Activated T-cell treated with anti-CD3 and anti-CD28 coated beads, Interleukin-2, amount 50 U/mL, for 72 hours (primary cell): ENCODE measurements at places on chromosomes 6 and 20.
A peak's percentile ranks its signal among the peaks of the same experiment; 100 is the strongest.

DNA sequence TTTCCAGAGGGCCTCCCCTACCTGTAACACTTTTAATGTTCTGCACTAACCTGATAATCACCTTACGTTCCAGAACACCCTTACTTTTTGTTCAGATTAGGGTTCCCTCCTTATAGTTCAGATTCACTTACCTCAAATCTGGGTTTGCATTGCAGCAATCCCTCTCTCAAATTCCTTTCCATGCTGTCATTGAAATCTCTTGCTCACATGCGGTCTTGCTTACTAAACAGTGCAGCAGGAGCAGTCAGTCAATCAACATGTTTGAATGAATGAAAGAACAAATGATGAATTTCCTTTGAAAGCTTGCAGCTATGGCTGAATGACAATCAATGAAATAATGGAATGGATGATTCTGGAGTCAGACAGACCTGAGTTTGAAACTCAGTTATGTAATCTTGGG lies 200.1 kb downstream of the HIVEP2 start:
- no peaks in the 10 kb centered on the region for H3K36me3 ChIP-seq
- DNase-seq: no peak
- H3K27me3 ChIP-seq: no peaks in the 10 kb centered on the region
- no peak overlapping the region for H3K27ac ChIP-seq

GRCh38 chr6:162625846-162626540 lies 101.6 kb downstream of the PRKN start:
- H3K27ac ChIP-seq: no peak overlapping the region
- peaks cover 2% of the 10 kb centered on the region for H3K36me3 ChIP-seq
- H3K4me3 ChIP-seq: no peak overlapping the region
- no peaks in the 10 kb centered on the region for H3K27me3 ChIP-seq
- no peak for DNase-seq

GRCh38 chr6:139632840-139633239 lies 258.4 kb upstream of the CITED2 start:
- DNase-seq: no peak
- no peak overlapping the region for H3K27ac ChIP-seq
- H3K27me3 ChIP-seq: peaks cover 20% of the 10 kb centered on the region
- no peak overlapping the region for H3K4me3 ChIP-seq
- no peaks in the 10 kb centered on the region for H3K36me3 ChIP-seq

- peak; percentile 40 for DNase-seq
- H3K4me3 ChIP-seq: peak overlapping the region; percentile 97
- peaks cover 46% of the 10 kb centered on the region for H3K27me3 ChIP-seq
- no peaks in the 10 kb centered on the region for H3K36me3 ChIP-seq
These were observed 614 bp upstream of the TMEM242 start for GRCh38 chr6:157323966-157324300.

DNA sequence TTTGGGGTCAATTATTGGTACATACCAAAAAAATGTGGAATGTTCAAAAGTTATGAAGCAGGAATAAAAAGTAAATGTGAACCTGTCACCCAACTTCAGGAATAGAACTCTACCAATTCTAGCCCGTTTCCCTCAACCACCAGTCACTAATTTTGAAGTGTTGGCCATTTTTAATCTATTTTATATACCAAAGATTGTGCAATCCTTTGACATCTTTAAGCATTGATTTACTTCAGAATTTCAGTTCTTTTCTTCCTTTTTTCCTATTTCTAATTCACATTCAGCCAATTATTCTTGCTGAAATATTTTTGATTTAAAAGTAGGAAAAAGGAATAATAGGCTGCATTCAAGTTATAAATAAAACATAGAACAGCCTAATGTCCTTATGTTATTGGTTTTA lies 46.9 kb upstream of the SMIM28 start:
- H3K4me3 ChIP-seq: no peak overlapping the region
- no peak overlapping the region for H3K27ac ChIP-seq

DNA sequence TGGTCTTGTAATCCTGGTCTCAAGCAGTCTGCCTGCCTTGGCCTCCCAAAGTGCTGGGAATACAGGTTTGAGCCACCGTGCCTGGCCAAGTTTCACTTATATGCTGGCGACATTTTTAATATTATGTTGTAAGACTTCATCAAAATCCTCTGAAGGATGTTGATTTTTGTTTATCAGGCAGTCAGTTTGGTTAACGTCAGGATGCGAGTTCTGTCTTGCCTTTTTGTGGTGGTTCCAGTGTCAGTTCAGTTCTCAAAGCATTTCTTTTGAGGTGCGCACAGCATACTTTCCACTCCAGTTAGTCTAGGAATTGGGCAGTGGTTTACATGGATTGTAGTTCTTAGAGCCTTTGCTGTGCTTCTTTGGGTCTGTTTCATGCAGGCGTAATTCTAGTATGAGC lies 24.9 kb downstream of the SCAF8 start:
- no peak for DNase-seq
- H3K4me1 ChIP-seq: peaks cover 51% of the 10 kb centered on the region
- H3K27me3 ChIP-seq: no peaks in the 10 kb centered on the region
- H3K36me3 ChIP-seq: no peaks in the 10 kb centered on the region
- no peak overlapping the region for H3K27ac ChIP-seq

GRCh38 chr20:62352402-62353288 lies 14.5 kb downstream of the LAMA5 start:
- no peak for DNase-seq
- no peak overlapping the region for H3K27ac ChIP-seq
- H3K27me3 ChIP-seq: no peaks in the 10 kb centered on the region
- no peaks in the 10 kb centered on the region for H3K4me1 ChIP-seq

GRCh38 chr6:30317913-30318589 lies 8.7 kb upstream of the TRIM39 start:
- peaks cover 30% of the 10 kb centered on the region for H3K36me3 ChIP-seq
- peak overlapping the region; percentile 46 for H3K4me3 ChIP-seq
- peaks cover 68% of the 10 kb centered on the region for H3K4me1 ChIP-seq

DNA sequence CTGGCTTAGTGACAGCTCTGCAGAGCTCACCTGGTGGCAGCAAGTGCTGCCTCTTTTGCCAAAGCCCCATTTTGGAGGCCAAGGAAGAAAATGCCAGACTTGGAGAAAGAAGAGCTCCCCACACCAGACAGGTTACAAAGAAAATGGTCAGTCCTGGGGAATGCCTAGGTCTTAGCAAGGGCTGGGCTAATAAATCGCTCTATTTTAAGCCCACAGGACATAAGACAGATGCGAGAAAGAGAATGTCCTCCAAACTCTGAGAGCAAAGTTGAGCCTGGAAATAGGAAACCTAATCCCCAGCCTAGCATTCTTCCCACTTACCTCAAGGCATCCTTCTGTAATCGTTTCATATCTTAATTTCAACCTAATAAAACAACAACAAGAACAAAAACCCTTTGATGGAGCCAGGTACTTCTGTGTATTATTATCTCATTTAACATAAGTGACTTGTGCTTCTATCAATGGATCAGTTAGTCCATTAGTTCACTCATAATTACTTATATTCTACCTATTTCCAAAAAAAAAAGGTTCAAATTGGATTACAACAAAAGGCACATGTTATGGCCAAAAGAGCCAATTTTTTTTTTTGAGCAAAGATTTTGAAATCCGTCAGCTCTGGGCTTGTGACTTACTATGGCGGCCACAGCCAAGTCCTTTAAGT lies 40.4 kb upstream of the FAM83C start:
- H3K27ac ChIP-seq: no peak overlapping the region
- no peak overlapping the region for H3K4me3 ChIP-seq
- peaks cover 28% of the 10 kb centered on the region for H3K4me1 ChIP-seq
- H3K36me3 ChIP-seq: peaks cover 1% of the 10 kb centered on the region
- DNase-seq: no peak
- H3K27me3 ChIP-seq: no peaks in the 10 kb centered on the region

DNA sequence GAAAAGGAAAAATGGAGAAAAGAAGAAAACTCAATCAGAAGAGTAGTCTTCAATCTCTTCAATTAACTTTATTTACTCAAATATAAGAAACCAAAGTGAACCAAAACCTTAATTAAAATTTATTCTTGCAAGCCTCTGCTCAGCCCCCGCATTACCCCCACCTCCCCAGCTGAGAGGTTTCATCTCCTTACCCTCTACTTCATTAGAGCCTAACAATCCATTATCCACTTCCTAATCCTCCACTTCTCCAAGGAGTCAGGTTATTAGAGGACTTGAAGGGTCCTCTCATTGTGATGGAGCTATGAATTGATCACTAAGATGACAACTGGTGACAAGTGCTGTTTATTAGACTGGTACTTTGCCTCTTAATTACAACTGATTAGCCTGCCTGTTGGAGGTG lies 956.5 kb downstream of the TFAP2A start:
- no peaks in the 10 kb centered on the region for H3K36me3 ChIP-seq
- DNase-seq: no peak
- H3K4me3 ChIP-seq: no peak overlapping the region
- no peaks in the 10 kb centered on the region for H3K27me3 ChIP-seq
- H3K4me1 ChIP-seq: no peaks in the 10 kb centered on the region

DNA sequence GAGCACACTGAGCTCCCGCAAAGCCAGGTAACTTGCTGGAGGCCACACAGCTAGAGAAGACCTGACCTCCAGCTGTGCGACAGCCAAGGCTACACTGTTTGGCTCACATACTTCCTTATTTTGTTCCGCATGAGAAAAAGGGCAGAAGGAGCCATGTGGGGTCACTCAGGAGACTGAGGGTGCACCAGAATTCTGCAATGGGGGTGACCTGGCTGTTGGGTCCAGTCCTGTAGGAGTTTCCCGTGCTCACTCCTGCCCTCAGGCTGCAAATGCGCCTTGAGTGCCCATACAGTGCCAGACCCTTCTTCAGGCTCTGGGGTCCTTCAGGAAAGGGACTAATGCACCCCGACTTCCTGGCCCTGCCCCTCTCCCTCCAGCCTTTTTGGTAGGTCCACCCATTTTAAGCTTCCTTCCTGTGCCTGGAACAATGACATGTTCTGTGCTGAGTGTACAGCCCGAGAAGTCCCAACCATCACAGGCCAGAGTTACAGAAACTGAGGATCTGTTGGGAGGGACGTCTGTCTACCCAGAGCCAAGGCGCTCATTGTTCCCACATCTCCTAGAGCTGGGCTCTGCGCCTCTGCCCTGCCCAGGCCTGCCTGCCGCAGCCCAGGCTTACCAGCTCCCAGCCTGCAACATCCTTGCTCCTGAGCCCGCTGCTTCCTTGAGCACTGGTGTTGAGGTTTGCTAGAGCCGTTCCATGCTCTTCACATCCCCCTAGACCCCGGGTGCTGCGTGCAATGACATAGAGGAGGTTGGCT lies 33.5 kb upstream of the CD93 start:
- no peak overlapping the region for H3K27ac ChIP-seq
- no peaks in the 10 kb centered on the region for H3K36me3 ChIP-seq
- no peak overlapping the region for H3K4me3 ChIP-seq
- H3K27me3 ChIP-seq: peaks cover 7% of the 10 kb centered on the region
- no peaks in the 10 kb centered on the region for H3K4me1 ChIP-seq

DNA sequence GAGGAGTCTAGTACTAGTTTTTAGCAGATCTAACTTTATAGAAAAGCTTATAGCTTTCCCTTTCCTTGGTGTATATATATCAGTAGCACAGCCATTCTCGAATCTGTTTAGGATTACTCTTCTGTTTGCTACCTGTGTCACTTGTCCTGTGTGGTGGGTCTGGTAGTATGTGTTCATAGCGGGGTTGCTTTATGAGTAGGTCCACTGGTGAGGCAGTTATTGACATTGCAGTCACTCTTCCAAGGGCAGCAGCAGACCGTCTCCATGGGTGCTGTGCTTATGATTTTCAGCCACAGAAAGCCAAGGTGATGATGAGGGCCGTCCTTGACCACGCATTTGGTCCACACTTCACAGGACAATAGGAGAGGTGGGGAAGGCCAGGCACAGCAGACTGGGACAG lies 171.5 kb downstream of the CDKAL1 start:
- H3K27ac ChIP-seq: no peak overlapping the region
- no peaks in the 10 kb centered on the region for H3K36me3 ChIP-seq
- H3K4me3 ChIP-seq: no peak overlapping the region
- H3K4me1 ChIP-seq: peaks cover 65% of the 10 kb centered on the region
- no peaks in the 10 kb centered on the region for H3K27me3 ChIP-seq
- peak; percentile 24 for DNase-seq

DNA sequence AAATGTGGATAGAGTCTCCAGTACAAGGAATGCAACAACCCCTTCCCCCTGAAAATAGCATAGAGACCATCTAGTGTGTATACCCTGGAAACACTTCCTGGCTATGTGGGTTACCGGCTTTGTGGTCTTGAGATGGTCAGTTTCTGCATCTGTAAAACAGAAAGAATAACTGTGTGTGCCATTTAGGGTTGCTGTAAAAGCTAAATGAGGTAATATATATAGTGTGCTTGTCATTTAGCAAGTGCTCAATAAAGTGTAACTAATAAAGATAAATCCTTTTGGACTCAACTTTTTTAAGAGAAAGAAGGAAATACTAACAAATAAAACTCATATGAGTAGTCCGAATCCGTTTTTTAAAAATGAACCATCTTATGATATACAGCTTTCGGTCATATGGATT lies 109.1 kb downstream of the SOBP start:
- no peaks in the 10 kb centered on the region for H3K36me3 ChIP-seq
- H3K27ac ChIP-seq: no peak overlapping the region
- DNase-seq: no peak
- no peak overlapping the region for H3K4me3 ChIP-seq
- H3K27me3 ChIP-seq: peaks cover 25% of the 10 kb centered on the region

- no peaks in the 10 kb centered on the region for H3K36me3 ChIP-seq
- DNase-seq: no peak
- peaks cover 6% of the 10 kb centered on the region for H3K4me1 ChIP-seq
- no peak overlapping the region for H3K4me3 ChIP-seq
- no peak overlapping the region for H3K27ac ChIP-seq
These were observed 4.4 kb upstream of the KCNS1 start for GRCh38 chr20:45105317-45105716.

- no peak overlapping the region for H3K4me3 ChIP-seq
- peaks cover 6% of the 10 kb centered on the region for H3K36me3 ChIP-seq
- no peak overlapping the region for H3K27ac ChIP-seq
These were observed 85.2 kb downstream of the DLL1 start for GRCh38 chr6:170205534-170206316.
